HFFc6 (cell line): ENCODE measurements at places on chromosomes 13 and 19.

GRCh38 chr19:29966588-29967249 lies 24.7 kb downstream of the URI1 start:
- DNase-seq = peak; percentile 35

GRCh38 chr13:33310245-33311038 lies 24.9 kb upstream of the STARD13 start:
- DNase-seq = no peak

DNA sequence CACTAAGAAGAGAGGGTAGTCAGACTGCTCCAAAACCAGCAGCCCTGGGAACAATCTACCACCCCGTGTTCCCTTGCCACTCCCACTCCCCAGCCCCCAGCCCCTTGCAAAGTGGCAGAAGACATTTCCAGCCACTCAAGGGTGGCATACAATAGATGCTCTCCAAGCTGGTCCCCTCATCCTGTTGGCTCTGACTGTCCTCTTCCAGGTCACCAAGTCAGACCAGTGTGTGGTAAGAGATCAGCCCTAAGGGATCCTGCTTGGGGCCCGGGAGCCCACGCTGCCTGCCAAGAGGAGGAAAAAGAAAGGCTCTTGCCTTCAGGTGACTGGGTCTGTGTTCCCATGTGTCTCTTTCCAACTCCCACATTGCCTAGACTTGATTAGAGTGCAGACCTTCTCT lies 25.0 kb downstream of the SERP2 start:
- no peak for DNase-seq

GRCh38 chr13:42283574-42283973 lies 11.6 kb downstream of the AKAP11 start:
- DNase-seq = no peak

GRCh38 chr19:56939951-56940350 lies 99.4 kb upstream of the PEG3 start:
- DNase-seq = no peak

GRCh38 chr13:99085139-99085807 lies 107.4 kb upstream of the DOCK9 start:
- DNase-seq = no peak

DNA sequence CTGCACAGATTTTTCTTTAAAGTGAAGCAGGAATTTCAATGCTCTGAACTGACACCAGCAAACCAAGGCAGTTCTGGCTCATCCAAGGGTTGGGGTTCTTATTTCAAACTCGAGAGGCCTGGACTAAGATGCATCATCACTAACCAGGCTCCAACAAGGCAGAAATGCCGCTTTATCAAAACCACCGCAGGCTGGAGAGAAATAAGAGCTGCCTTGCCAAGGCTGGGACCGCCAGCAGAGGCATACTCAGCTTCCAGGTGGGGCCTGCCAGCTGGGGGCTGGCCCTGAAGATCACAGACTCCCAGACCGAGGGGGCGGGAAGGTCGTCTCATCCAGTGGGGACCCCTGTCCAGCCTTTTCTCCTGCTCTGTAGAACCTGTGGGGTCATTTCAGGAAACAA lies 37.4 kb upstream of the GAS6 start:
- DNase-seq = no peak

DNA sequence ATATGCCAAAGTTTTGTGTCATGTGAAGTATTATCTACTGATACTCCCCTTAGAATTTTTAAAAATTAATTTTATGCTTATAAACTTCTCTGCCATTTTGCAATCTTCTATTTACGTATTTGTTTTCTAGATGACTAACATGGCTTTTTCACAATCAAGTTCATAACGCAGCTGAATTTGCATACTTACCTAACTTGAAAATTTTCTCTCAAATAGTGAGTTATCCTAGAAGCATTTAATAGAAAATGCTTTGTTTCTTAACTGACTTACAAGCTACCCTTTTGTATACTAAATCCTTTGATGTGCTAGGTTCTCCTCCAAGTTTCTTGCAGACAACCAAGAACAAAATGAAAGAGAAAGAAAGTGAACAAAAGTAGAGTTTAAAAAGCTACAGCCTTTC lies 683.5 kb downstream of the LIG4 start:
- no peak for DNase-seq

- DNase-seq = no peak
Measured at GRCh38 chr13:29749401-29750182, 100.8 kb downstream of the UBL3 start.

DNA sequence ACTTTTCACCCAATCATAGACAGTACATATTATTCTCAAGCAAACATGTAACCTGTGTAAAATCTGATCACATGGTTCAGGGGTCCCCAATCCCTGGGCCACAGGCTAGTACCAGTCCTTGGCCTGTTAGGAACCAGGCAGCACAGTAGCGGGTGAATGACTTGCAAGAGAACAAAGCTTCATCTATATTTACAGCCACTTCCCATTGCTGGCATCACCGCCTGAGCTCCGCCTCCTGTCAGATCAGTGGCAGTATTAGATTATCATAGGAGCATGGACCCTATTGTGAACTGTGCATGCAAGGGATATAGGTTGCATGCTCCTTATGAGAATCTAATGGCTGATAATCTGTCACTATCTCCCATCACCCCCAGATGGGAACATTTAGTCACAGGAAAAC lies 133.1 kb downstream of the MAB21L1 start:
- no peak for DNase-seq

DNA sequence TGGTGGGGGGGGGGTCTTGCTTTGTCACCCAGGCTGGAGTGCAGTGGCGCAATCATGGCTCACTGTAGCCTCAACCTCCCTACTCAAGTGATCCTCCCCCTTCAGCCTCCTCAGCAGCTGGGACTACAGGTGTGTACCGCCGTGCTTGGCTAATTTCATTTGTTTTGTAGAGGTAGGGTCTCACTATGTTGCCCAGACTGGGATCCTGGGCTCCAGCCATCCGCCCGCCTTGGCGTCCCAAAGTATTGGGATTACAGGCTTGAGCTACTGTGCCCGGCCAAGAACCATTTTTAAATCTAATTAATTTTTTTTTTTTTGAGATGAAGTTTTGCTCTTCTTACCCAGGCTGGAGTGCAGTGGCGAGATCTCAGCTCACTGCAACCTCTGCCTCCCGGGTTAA lies 18.2 kb upstream of the JUND start:
- no peak for DNase-seq

GRCh38 chr13:50390503-50391248 lies 375.4 kb downstream of the KCNRG start:
- no peak for DNase-seq

- DNase-seq = no peak
Measured at GRCh38 chr19:28582796-28583195, 630.2 kb downstream of the UQCRFS1 start.

- DNase-seq = no peak
Measured at GRCh38 chr13:89212186-89212585, 1541.0 kb downstream of the SLITRK5 start.

DNA sequence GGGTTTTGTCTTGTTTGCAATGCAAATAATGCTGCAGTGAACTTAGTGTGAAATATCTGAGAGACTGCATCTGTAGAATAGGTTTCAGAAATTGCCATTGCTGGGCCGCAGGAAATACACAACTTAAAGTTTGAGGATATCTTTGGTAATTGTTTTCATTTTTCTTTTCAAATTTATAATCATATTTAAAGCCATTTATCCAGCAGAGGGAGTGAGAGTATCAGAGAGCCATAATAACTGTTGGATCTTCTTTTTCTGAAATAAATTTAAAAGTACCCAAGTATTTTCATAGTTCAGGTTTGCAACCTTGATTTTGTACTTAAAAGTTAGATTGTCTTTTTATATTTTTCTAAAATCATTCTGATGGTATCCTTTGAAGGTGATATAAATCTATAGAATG lies 99.4 kb downstream of the ZMYM2 start:
- DNase-seq = no peak

DNA sequence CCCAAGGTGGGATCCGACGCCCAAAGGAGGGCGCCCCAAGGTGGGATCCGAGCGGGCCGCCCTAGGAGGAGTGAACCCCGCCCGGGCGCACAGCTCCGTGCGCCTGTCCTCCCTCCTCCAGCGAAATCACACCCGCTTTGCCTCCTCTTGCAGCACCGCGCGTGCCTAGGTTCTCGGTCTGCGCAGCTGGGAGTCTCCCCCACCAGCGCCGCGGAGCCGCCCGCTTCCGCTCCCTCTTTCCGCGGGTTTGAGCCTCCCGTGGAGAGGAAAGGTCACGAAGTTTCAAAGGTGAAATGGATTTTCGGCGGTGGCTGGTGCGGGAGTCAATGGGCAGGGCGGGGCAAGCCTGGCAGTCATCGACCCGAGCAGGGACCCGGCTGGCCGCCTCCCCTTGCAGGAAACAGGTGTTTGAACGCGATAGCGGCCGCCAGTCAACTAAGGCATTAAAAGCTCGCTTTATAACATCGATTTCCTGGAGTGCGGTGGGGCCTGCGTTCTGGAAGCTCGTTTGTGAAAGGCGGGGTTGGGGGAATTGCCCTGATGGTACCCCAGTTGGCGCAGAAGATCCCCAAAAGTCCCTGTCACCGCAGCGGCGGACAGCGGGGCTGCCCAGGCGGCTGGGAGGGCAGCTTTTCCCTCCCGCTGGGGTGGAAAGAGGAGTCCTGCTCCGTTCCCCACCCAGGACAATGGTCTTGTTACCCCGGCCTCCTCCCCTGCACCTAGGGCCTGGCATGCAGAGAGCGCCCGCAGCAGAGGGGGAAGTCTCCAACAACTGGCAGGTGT lies 9.0 kb upstream of the SOX1 start:
- no peak for DNase-seq

DNA sequence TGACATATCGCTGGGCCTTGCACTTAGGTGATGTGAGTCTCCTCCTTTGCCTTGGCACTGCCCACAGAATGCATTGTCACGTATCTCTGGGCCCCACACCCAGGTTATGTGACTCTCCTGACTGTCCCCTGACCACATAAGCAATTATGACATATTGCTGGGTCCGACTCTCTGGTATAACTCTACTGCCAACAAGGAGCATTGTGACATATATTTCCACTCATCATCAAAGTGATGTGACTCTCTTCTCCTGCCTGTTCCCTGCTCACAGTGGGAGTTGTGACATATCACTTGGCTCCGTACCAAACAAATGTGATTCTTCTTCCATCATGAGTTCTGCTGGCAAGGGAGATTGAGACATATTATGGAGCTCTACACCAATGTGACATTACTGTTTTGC lies 15.4 kb upstream of the ZNF681 start:
- DNase-seq = no peak

GRCh38 chr13:28653111-28653510 lies 5.8 kb upstream of the POMP start:
- no peak for DNase-seq

- no peak for DNase-seq
Measured at GRCh38 chr13:109396266-109396665, 390.1 kb downstream of the IRS2 start.

DNA sequence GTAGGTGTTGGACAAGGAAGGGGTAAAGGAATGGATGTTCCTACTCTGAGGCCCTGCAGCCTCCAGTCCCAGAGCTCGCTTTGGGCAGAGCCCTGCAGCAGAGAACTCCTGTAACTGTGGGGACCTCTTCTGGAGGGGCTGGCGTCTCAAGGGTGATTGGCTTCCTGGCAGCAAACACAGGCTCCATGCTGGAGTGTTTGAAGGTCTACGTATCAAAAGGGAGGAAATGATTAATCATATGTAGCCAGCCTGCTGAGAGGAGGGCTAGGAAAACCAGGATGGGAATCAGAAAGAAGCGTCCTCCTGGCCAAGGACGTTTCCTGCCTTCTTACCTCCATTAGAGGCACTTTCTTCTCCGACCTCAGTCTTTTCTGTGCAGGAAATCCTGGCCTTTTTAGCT lies 208.5 kb downstream of the TSHZ3 start:
- peak; percentile 51 for DNase-seq

- no peak for DNase-seq
Measured at GRCh38 chr19:33249740-33250366, 24.2 kb upstream of the SLC7A10 start.

- no peak for DNase-seq
Measured at GRCh38 chr19:7909471-7910067, 5.1 kb upstream of the TGFBR3L start.

DNA sequence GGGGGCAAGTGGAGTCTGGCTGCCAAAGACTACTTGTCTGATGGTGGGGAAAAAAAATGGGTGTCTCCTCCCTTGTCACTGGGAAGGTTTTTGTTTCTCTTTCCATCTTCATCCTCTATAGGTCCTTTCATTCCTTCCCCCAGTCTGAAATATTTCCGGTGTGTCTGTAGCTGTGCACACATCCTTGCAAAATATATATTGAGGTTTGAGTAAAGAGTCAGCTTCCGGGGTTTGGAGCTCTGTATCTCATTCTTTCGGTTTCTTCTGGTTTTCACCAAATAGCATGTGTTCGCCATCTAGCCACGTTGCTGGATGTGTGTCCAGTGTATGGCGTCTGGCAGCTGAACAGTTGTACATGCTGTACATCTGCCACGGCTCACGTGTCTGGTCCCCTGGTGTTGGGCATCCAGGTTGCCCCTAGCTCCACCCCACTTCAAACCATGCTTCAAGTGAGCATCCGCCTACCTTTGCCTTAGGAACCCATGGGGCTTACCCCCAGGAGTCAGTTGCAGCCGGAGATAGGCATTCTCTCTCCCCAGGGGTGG lies 142.2 kb downstream of the SIPA1L3 start:
- DNase-seq = peak; percentile 57

DNA sequence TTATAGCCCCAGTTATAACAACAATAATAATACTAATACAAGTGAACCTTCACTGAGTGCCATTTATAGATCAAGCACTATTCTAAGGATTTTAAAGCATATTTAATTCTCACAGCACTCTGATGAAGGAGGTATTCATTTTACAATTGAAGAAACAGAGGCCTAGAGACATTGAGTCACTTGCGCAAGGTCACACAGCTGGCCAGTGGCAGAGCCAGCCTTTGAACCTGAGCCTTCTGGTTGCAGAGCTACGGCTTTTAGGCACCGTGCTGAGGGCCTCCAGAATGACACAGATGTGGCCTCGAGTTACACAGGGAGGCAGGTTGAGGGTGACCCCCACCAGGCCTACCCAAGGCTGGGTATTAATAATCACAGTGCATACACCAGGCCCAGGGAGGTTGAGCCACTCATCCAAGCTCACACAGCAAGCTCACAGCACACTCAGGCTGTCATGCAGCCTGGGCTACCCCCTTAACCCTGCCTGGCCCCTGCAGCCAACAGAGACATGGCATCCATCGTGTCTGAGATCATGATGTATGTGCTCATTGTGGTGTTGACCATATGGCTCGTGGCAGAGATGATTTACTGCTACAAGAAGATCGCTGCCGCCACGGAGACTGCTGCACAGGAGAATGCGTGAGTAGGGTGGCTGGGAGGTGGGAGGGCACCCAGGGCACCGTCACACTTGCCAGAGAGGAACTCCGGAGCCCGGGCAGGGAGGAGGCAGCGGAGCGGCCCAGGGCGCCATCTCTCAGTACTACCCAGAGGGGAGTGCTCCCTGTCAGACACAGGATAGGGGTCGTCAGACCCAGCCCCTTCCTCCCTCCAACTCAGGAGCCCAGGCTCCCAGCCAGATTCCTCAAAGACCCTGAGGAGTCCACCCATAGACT lies 2.7 kb upstream of the HPN start:
- DNase-seq = no peak
